SK-N-DZ (cell line): ENCODE measurements at places on chromosomes 7 and 10.

DNA sequence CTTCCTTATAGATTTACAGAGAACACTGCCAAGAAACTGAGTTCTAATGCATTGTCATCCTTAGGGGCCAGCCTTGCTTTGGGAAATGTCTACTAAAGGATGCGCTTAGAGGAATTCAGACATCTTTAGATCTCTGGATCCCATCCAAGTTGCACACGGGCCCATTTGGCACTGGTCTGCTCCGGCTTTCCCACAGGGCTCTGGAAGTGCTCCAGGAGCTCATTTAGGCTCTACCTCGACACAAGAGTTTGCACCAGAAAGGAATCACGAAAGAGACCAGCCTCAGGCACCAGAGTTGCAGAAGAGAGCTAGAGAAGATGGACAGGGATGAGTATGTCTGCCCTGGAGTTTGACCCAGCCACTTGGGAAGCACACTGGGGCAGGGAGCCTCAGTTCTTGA, 150.1 kb upstream of the TMEM72 start:
- no peak for DNase-seq

GRCh38 chr10:11568578-11568977, 42.9 kb downstream of the USP6NL start:
- DNase-seq: no peak

GRCh38 chr7:98963305-98963704, 85.0 kb downstream of the TRRAP start:
- no peak for DNase-seq

DNA sequence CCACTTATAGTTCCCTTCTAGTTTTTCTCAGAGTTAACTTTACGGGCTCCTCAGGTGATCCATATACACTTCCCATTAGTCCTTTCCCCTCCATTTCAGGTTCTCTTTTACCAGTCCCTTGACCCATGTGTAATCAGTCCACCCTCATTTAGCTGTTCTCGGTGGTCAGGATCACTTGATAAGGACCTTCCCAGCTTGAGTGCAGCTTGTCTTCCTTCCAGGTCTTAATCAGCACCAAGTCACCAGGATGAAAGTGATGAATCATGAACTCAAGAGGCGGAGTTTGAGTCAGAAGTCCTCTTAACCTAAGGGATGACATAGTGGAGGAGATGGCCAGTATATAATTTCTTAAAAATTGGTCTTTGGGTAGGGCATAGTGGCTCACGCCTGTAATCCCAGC, 63.1 kb upstream of the CNTNAP2 start:
- no peak for DNase-seq

DNA sequence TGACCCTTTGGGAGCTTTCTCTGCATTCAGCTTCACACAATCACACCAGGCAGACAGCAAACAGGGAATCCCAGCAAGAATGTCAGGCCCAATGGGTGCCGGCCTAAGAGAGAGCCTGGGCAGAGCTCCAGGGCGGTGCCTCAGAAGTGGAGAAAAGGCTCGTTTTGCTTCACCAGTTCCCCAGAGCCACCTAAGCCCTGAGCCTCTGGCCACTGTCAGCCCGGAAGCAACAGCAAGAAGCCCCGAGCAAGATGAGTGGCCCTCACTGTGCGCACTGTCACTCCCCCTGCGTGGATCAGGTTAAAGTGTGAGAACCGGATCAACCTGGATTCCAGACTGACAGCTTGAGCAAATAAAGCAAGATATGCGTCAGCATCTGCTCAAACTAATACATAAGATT, 14.7 kb downstream of the CNPY1 start:
- no peak for DNase-seq

DNA sequence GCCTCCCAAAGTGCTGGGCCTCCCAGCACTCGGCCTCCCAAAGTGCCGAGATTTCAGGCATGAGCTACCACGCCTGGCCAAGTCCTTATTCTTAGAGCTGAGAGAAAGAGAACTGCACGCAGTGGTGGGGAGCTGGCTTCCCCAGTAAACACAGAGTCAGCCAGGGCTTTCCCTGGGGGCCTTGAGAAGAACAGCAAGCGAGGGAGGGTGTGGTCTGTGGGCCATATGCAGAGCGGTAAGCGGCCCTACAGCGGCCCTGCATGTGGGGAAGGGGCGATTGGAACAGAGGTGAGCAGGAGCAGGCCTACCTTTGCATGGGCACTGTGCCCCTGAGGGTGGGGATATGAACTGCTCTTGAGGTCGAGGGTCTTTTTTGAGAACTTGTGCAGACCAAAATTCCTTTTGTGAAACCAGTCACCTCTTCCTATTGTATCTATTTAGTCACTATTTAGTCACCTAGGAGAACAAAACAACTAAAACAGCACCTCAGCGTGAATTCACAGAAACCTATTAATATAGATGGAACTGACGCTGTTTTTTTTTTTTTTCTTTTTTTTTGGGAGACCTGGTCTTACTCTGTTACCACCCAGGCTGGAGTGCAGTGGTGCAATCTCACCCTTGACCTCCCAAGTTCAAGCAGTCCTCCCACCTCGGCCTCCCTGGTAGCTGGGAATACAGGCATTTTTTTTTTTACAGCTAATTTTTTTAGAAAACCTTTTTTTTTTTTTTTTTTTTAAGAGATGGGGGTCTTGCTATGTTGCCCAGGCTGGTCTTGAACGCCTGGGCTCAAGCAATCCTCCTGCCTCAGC, 36.9 kb upstream of the SH2D4B start:
- DNase-seq: no peak

GRCh38 chr10:129945941-129946760, 17.9 kb downstream of the EBF3 start:
- DNase-seq: no peak
